ENCODE measurements at places on chromosomes 2 and 18. TPM values are rescaled to one million over a fixed set of nuclear protein-coding genes. Genes with fewer than 3 reads are reported as not detected.

ITPRIPL1 gene
- total RNA-seq, result 4.2 TPM

LIMS3 gene
- 7.5 TPM for total RNA-seq

LRRFIP1 gene
- 72.6 TPM for total RNA-seq

EN1 gene
- total RNA-seq, result not detected

GAREM1 gene
- total RNA-seq, result 3.6 TPM

MAP3K20 gene
- total RNA-seq, result 26.4 TPM

ARL5A gene
- 85.4 TPM for total RNA-seq

GREB1 gene
- not detected for total RNA-seq

GLI2 gene
- 0.45 TPM for total RNA-seq

PROM2 gene
- total RNA-seq, result 38.0 TPM

- peak; percentile 86 for DNase-seq
These were observed 33.2 kb upstream of the CYTIP start for GRCh38 chr2:157476953-157477709.

DNA sequence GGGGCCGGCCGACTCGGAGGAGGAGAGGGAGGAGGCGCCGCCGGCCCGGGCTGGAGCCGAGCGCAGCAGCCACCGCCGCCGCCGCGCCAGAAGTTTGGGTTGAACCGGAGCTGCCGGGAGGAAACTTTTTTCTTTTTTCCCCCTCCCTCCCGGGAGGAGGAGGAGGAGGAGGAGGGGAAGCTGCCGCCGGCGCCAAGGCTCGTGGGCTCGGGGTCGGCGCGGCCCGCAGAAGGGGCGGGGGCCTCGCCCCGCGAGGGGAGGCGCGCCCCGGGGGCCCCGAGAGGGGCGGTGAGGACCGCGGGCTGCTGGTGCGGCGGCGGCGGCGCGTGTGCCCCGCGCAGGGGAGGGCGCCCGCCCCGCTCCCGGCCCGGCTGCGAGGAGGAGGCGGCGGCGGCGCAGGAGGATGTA is 316 bp downstream of the CRIM1 start:
- DNase-seq, result no peak

GRCh38 chr2:64260093-64260803 is 116.0 kb upstream of the PELI1 start:
- DNase-seq, result no peak

DNA sequence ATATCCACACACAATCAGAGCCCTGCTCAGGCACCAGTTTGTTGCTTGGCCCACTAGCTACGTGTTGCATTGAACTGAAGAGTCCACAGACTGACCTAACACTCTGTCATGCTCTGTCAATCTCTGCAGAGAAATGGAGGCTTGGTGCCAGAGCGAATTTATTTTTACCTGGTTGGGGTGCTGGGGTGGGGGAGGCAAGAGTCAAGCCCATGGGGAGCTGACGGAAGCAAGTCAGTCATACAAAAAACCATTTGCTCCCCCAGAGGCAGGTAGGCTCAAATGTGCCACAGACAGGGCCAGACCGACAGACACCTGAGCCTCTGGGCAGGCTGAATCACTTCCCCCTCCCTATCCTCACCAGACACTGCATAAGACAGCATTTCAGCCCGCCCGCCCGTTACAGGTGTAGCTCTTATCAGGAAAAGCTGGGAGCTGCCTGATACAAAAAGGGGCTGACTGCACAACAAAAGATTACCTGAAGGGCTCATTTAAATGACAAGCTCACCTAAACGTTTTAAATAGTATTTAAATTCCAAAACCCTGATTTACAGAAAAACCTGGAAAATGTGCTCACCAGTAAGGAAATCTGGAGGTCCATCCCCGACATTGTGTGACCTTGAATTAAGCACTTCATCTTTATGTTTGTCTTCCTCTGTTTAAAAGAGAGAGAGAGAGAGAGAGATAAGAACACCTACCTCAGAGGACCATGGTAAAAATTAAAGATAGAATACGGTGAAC is 2.1 kb upstream of the PCBP1 start:
- DNase-seq, result peak; percentile 47

DNA sequence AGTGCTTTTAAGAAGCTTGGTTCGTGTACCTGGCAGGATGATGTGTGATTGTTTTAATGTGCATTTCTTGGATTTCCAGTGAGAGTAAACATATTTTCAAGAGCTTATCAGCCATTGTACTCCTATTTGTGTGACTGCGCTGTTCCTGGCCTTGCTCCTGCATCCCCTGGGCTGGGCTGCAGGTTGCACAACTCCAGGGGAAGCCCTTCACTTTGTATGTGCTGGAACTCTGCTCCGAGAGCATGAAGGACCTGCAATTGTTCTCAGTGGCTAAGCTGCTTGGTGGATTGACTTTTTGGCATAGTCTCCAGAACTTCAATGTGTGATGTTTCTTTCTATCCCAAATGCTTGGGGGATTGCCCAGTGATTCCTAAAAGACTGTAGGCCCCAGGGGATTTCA is 18.8 kb downstream of the ATP6V1C2 start:
- no peak for DNase-seq

GRCh38 chr2:190930411-190930810 is 49.8 kb downstream of the GLS start:
- no peak for DNase-seq

DNA sequence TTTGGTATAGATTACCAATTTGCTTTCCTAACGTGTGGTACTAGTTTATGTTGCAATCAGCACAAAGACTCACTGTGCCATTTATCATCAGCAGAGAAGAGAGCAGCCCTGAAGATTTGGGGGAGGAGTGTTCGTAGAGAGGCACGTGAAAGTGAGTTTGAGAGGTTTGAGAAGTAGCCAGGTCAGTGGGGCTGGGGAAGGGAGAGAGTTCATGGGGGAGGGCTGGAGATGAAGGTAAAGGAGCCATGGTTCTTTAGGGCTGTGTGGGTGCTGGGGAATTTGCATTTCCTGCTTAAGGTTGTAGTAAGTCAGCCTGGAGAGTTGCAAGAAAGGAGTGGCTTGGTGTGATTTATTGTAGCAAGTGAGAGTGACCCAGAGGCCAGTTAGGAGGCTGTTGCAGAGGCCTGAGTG is 172.1 kb downstream of the NEDD4L start:
- peak; percentile 84 for DNase-seq

GRCh38 chr2:110794951-110795350 is 62.6 kb downstream of the ACOXL start:
- DNase-seq, result no peak

GRCh38 chr2:216839688-216840087 is 20.2 kb downstream of the TNP1 start:
- no peak for DNase-seq

GRCh38 chr2:73907840-73908452 is 15.1 kb downstream of the ACTG2 start:
- DNase-seq, result peak; percentile 36

DNA sequence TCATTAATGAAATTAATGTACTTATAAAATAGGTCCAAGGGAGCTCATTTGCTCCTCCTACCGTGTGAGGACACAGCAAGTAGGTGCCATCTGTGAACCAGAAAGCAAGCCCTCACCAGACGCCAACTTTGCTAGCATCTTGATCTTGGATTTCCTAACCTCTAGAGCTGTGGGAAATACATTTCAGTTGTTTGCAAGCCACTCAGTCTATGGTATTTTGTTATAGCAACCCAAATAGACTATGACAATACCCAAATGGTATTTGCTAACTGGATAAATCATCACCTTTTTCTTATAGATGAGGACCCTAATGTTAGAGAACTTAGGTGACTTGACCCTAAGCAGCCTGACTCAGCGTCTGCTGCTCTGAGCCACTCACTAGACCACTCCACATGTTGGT is 379.6 kb downstream of the HRH4 start:
- no peak for DNase-seq

DNA sequence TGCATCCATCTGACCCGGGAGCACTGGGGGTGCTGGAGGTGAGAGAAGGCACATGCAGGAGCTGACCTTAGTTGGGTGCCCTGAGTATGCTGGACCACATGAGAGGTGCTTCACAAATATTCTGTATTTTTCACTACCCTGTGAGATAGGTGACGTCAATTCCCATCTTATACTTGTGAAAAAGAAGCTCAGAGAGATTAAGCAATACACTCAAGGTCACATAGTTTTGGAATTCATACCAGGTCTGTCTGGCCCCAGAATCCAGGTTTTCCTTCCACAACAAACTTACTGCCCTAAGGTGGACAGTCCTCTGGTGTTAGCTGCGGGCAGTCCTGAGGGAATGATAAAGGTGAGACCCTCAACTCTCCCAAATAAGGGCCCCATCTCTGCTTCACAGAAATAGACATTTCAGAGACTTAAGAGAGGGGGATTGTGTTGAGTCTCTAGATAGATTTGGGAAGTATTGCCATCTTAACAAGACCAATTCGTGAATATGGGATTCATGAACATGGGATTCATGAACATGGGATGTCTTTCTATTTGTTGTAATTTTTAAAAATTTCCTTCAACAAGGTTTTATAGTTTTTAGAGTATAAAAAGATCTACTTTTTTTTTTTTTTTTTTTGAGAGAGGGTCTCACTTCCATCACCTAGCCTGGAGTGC is 64.0 kb upstream of the SMAD7 start:
- no peak for DNase-seq

- DNase-seq, result no peak
These were observed 1.4 kb upstream of the FAM161A start for GRCh38 chr2:61855318-61855613.

GRCh38 chr18:49656073-49656692 is 94.3 kb downstream of the LIPG start:
- peak; percentile 97 for DNase-seq
